Activated T-cell treated with anti-CD3 and anti-CD28 coated beads, Interleukin-2, amount 50 U/mL, for 1 hour (primary cell): ENCODE measurements at places on chromosomes 3 and 15.

GRCh38 chr3:27387625-27388024 lies 18.4 kb upstream of the NEK10 start:
- no peak for DNase-seq

GRCh38 chr3:151404316-151404715 lies 19.8 kb upstream of the P2RY12 start:
- no peak for DNase-seq

- no peak for DNase-seq
Measured at GRCh38 chr15:75738014-75738646, 25.5 kb upstream of the CSPG4 start.

GRCh38 chr3:112687211-112687610 lies 46.3 kb upstream of the CCDC80 start:
- no peak for DNase-seq

DNA sequence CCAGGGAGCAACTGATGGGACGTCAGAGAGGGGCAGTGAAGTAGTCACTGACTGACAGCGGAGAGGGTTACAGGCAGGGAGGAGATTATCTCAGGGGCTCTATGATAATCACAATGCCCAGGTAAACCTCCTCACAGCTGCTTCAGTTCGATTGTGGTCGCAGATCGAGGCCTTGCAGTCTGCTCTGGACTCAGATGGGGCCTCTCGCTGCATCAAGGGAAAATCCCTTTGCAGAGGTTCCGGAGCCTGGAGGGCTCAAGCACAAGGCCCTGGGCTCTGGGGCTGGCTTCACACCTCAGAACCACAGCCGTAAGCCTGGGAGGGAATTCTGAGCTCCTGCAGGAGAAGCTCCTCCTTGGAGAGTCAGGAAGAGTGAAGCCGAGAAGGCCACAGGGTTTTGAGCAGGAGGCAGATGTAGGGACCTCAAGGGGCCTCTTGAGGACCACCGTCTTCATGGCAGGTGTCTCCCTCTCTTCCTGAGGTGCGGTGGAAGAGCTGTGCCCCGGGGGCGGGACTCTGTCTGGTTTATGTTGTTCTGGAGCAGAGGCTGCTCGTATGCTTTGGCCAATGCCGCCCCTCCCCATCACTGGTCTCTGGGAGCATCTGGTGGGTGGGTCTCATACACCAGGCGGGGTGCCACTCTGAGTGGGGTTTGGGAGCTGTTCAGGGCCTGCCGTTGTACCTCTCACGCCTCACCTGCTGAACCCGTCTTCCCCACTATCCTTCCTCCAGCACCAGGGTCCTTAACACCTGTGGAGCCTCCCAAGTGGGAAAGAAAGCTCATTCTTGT lies 19.5 kb upstream of the SNRPA1 start:
- peak; percentile 9 for DNase-seq

DNA sequence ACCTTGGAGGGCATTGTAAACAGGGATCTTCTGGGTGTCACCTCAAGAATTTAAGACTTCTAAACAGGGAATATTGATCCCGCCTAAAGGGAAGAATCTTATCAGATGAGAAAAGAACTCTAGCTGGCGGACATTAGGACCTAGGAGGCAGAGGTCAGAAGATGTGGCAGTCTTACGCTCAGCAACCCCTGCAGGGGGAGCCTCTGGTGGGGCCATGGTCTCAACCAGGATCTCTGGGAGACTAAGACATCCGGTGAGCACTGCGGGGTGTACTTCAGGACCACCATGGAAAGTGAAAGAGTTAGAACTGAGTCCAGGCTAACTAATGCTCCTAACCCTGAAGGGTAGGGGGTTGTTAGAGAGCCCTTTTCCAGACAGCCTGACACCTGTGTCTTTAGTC lies 295.2 kb downstream of the VGLL3 start:
- DNase-seq = no peak

DNA sequence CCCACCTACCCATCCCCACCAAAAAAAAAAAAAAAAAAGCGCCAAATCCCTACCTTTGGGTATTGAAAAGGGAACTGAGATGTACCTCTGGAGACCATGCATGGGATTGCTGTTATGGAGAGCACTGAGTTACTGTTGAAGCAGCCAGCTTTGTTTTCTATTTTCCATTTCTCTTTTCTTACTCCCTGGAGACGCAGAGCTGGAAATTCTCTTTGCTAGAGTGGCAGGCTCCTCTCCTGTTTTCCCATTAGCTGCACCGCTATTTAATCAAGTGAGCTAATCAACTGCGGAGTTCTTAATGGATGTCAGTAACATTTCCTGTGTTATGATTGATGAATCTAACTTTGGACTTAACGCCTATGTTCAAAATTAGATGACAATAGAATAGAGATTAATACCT lies 136.1 kb upstream of the LMCD1 start:
- DNase-seq = no peak
